ENCODE measurements at places on chromosomes 12 and 14.

GRCh38 chr12:4212845-4213244 is 60.7 kb upstream of the CCND2 start:
- no peak for DNase-seq

GRCh38 chr14:59919570-59920377 is at the start of gene LRRC9:
Gene LRRC9, plus strand, starts transcription at chr14:59920144.
- DNase-seq, result peak; percentile 91

GRCh38 chr12:15256761-15257160 is 35.5 kb upstream of the RERG start:
- DNase-seq, result no peak

DNA sequence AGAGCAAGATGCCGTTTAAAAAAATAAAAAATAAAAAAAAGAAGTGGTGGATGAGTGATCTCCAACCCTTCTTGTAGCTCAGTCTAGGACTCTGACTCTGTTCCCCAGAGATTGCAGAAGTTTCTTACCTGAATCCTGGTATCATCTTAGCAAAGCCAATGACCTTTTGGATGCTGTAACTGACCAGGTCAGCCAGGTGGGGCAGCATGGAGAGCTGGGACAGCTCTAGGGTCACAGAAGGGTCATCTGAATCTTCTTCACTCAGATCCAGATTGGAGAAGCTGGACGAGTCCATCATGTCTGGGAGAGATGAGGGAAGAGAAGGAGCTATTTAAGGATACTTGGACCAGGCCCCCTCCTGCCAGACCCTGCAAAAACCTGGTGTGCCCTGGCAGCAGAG is 35.8 kb upstream of the HDAC7 start:
- no peak for DNase-seq

- DNase-seq, result no peak
Measured at GRCh38 chr14:90301122-90301521, 30.6 kb downstream of the NRDE2 start.

DNA sequence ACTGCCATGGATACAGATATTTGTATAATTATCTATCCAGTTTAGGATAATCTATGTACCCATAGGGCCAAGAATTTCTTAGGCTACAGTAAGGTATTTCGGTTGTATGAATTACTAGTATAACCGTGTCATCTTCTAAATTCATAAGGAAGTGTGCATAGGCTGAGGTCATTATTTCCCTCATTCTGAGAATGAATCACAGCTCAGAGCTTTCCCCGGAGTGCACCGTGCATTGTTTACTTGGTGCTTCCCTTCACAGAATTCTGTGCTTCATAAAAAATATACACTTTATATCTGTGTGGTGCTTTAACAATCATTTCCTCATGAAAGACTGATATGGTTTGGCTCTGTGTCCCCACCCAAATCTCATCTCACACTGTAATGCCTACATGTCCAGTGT is 514.1 kb downstream of the ETNK1 start:
- DNase-seq, result no peak

GRCh38 chr14:51008446-51008845 is 64.2 kb upstream of the PYGL start:
- DNase-seq, result no peak

DNA sequence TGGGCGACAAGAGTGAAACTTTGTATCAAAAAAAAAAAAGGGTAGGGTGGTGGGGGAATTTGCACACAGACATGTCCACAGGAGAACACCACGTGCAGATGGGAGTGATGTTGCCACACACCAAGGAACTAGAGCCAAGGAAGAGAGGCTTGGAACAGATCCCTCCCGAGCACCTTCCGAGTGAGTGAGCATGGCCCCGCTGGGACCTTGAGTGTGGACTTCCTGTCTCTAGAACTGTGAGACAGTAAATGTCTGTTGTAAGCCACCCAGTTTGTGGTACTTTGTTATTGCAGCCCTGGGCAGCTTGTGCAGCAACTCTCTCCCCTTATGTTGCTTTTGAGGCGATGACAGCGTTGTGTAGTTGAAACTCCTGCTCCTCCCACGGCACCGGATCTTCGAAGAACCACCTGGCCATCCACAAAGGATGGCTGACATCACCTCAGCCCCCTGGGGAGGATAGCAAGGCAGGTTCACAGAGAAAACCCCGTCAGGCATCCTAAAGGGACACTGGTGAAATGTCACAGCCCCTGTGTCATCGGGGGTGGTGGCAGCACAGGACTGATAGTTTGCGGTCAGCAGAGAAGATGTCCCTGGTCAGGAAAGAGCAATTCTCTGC is 54.7 kb upstream of the PLEKHG3 start:
- DNase-seq, result no peak

DNA sequence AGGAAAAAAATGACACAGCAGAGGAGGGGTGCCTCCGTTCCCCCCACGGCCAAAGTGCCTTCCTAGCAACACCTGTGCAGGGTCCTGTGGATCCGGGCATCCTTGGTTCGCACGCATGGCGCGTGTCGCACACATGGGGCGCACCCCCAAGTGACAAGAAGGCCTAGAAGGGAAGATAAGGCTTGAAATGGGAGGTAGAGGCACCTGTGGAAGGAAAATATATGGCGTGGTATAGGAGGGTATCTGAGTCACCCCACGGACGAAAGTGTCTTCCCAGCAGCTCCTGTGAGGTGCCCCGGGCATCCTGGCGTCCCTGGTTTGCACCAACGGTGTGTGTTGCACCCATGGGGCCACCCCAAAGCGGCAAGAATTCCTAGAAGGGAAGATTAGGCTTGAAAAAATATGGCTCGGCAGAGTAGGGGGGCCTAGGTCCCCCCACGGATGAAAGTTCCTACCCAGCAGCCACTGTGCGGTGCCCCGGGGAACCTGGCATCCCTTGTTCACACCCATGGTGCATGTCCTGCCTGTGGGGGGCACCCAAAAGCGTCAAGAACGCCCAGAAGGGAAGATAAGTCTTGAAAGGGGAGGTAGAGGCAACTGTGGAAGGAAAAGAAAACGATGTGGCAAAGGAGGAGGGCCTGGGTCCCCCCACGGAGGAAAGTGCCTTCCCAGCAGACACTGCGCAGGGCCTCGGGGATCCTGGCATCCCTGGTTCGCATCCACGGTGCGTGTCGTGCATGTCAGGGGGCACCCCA is 280.0 kb downstream of the ALG10 start:
- no peak for DNase-seq

DNA sequence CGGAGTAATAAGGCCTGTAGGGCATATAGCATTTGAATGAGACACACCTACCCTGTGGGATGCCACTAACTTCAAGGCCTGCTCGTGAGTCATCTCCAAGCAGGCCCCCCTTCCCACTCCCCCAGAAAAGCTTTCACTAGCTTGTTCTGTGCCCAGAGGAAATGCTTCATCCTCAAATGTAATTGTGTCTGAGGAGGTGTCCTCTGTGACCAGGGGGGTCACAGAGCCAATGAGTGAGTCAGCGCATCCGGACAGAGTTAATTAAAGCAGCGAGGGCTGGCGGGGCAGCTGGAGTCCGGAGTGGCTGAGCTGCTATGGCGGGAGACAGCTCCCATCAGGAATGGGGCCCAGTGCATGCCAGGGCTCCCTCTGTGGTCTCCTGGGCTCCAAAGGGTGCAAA is 27.0 kb upstream of the ESRRB start:
- DNase-seq, result peak; percentile 55

GRCh38 chr14:101590062-101590461 is 28.8 kb downstream of the DIO3 start:
- no peak for DNase-seq

DNA sequence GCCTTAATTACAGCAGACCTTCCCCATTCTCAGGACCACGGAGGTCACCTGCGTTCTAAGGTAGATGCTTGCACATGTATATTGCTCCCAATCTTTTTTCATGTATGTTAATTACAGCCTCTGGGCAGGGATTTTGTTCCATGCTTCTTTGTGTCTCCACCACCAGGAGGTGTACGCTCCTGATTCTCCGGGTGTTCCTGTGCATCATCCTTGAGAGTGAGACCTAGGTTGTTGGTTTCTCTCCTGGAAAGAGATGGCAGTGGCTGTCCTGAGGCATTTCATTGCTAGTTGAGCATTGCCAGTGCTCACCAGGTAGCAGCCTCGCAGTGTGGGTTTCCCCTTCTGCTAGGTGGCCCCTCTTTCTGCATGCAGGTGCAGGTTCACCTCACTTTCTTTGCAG is 52.8 kb downstream of the KCNK13 start:
- DNase-seq, result no peak

GRCh38 chr12:98360401-98360800 is 155.0 kb upstream of the TMPO start:
- no peak for DNase-seq

GRCh38 chr14:41349289-41349910 is 257.3 kb upstream of the LRFN5 start:
- no peak for DNase-seq

GRCh38 chr12:67968321-67968720 is 20.9 kb upstream of the IFNG-AS1 start:
- no peak for DNase-seq

DNA sequence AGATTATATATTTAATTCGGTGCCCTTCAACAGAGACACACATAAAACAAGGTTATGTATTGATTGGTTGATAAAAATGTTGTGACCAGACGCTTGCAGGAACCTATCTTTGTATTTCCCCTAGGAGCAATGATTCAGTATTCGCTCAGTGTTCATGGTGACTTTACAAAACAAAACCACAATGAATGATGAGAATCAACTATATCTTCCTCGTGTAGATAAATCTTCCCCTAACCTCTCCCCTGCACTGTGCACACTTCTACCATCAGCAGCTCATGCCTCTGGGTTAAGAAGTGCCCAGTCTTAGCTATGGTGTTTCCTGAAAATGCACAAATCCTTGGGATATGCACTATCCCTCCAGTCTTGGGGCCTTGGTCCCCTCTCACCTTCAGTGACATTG is 16.3 kb downstream of the RIN3 start:
- no peak for DNase-seq

GRCh38 chr12:1796515-1797010 is 23.8 kb upstream of the LRTM2 start:
- DNase-seq, result no peak

- DNase-seq, result no peak
Measured at GRCh38 chr12:80187660-80188090, 88.3 kb downstream of the OTOGL start.

- peak; percentile 67 for DNase-seq
Measured at GRCh38 chr12:51320695-51321320, 3.2 kb downstream of the BIN2 start.

GRCh38 chr14:73717266-73717665 is 3.1 kb upstream of the PNMA1 start:
- peak; percentile 48 for DNase-seq

- no peak for DNase-seq
Measured at GRCh38 chr12:123057513-123058265, 77.2 kb downstream of the ARL6IP4 start.

GRCh38 chr12:130463818-130464670 is 126.4 kb downstream of the PIWIL1 start:
- DNase-seq, result no peak

GRCh38 chr14:32109676-32110547 is 32.8 kb downstream of the ARHGAP5 start:
- no peak for DNase-seq

GRCh38 chr12:51669996-51670395 is 79.0 kb downstream of the SCN8A start:
- no peak for DNase-seq

DNA sequence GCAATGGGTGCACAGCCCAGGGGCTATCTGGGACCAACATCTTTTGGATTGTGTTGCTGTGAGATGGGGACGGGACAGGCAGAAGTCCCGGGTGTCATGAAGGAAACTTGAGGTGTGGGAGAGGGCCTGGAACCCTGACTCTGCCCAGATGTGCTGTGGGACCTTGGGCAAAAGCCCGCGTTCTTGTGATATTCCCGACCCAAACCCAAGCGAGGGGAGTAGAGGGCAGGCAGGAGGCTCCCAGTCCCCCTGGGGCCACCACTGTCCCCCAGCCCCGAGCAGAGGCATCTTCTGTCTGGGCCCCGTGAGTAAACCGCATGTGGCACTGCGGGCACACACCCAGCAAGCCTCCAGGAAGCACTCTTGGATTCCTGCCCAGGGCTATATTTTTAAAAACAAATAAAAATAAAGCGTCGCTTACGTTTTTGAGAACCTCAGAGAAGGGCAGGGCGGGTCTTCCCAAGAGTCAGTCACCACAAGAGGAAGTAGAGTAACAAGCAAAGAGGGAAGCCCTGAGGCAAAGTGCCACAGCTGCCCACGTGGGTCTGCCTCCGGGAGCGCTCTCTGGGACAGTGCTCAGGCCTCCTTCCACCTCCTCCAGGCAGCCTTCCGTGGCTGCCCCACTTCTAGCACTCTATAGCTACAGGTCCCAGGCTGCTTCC is 39.5 kb downstream of the BEGAIN start:
- DNase-seq, result no peak

- no peak for DNase-seq
Measured at GRCh38 chr14:48504921-48505320, 829.5 kb upstream of the MDGA2 start.

DNA sequence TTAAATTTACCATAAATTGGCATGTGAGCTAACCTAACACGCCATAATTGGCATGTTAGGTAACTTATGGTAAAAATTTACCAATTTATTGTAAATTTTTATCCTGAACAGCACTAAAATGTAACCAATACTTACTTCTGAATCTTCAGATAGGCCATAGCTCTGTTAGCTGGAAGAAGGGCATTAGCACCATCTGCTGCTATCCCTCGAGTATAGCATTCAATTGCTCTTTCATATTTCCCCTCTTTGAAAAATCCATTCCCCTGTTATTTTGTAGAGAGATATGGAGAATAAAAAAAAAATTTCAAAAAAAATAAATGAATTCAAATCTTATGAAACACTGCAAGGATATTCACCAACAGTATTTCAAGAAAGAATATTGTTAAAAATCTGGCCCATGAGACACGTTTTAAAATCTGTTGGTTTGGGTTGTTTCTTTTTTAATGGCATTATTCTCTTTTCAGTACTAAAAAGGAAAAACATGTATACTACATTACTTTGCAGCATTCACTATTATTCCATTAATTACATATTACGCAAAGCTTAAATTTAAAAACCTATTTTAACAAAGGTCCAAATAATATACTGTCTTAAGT is 19.1 kb downstream of the RPAP3 start:
- DNase-seq, result peak; percentile 77

DNA sequence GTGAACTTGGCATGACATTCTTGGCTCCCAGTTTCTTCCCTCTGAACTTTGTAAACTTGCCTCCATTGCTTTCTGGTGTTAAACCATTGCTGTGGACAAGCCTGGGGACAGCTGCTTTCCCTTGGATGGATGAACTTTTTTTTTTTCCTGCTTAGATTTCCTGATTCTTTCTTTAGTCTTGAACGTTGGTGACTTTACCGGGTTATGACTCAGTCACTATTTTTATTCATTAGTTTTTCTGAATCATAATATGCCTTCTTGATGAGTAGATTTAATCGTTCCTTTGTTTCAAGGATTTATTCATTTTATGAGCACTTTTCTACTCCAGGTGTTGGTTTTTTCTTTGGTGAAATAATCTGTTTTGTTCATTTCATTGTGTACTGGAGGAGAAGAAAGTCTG is 155.0 kb upstream of the RTL1 start:
- no peak for DNase-seq

- peak; percentile 75 for DNase-seq
Measured at GRCh38 chr14:26401179-26401968, 196.5 kb downstream of the NOVA1 start.

- DNase-seq, result no peak
Measured at GRCh38 chr14:76067536-76067935, 82.0 kb downstream of the IFT43 start.
